ENCODE measurements at places on chromosomes 6 and 20.

- DNase-seq: no peak
Observed at GRCh38 chr6:148128014-148128730, 214.5 kb upstream of the SASH1 start.

DNA sequence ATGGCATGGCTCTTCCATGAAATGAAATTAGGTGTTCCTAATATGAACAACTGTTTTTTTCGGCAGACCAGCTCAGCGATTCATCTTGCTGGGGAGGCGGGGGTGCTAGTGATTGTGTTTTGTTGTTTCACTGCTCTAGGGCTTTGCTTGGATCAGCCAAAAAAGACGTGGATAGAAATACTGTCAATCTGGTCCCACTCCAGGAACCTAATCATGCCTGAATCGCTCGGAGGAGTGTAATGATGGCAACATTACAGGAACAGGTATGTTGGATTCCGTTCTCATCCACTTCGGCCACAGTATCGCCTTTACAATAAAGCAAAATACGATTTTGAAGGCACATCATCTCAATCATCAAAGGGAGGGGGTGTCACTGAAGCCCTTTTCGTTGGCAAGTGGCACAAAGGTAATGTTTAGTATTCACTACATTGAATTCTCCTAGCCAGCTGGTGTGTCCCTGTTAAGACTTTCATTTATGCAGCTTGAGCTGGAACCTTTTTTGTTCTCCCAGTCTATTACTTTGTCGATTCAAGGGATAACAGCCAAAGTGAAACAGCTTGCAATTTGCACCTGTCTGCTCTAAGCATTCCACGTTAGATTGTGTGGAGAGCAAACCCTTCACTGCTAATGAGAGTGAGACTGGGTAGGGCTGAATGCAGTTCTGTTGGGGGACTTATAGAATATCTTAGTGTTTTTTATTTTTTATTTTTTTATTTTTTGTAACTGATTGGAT is 477.7 kb downstream of the TFAP2A start:
- DNase-seq: no peak

DNA sequence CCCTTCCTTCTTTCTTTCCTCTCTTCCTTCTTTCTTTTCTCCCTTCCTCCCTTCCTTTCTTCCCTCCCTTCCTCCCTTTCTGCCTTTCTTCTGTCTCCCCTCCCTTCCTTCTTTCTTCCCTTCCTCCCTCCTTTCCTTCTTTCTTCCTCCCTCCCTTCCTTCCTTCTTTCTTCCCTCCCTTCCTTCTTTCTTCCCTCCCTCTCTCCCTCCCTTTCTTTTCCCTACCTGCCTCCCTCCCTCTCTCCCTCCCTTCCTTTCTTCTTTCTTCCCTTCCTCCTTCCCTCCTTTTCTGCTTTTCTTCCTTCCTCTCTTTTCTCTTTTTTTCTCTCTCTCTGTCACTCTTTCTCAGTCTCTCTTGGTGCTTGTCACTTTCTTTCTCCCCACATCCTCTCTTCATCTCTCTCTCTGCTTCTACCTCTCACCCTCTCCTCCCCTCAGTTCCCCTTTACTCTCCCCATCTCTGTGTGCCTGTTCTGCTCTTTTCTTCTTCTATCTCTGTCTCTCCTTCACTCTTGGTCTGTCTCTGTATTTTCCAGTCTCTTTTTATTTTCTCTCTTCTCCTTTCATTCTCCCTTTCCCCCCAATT is 30.1 kb upstream of the FAM83D start:
- DNase-seq: no peak

DNA sequence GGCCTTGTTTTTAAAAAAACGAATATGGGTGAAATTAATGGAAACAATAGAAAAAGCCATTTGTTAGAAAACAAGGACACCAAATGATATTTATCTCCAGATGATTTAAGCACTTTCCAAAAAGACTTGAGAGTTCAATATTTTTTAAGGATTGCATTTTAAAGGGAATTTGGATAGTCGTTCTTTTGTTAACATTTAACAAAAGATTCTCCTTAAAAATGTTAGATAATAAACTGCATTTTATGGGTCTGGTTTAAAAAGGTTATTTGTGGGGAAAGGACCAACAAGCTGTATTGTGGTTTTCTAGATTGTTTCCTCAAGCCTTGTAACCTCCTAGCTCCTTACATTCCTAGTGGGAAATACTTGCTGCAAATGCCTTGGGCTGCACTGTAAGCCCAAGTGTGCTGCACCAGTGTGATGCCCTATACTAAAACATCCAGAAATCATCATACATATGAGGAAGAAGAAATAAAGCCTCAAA is 1.5 kb upstream of the PHIP start:
- DNase-seq: no peak

GRCh38 chr6:129312880-129313279 is 397.1 kb downstream of the ARHGAP18 start:
- DNase-seq: no peak

- no peak for DNase-seq
Observed at GRCh38 chr20:51532577-51533191, 9.8 kb downstream of the NFATC2 start.

- no peak for DNase-seq
Observed at GRCh38 chr20:58636983-58637421, 14.1 kb upstream of the STX16 start.

GRCh38 chr6:169312658-169313346 is 59.2 kb upstream of the THBS2 start:
- no peak for DNase-seq

GRCh38 chr6:34243901-34244884 is 4.6 kb downstream of the SMIM29 start:
- no peak for DNase-seq

- DNase-seq: no peak
Observed at GRCh38 chr6:84568971-84569370, 195.4 kb downstream of the TBX18 start.

Data from cortex of kidney (tissue), 1 donor.